Activated naive CD4-positive, alpha-beta T cell treated with anti-CD3 and anti-CD28 coated beads for 36 hours (primary cell): ENCODE measurements at places on chromosomes 16 and 17. TPM values are rescaled to one million over a fixed set of nuclear protein-coding genes. Genes with fewer than 3 reads are reported as not detected.

Gene SLFN11
- total RNA-seq: 46.4 TPM

- peak overlapping the region; percentile 75 for H3K4me3 ChIP-seq
- peaks cover 3% of the 10 kb centered on the region for H3K36me3 ChIP-seq
- peaks cover 40% of the 10 kb centered on the region for H3K27me3 ChIP-seq
- H3K4me1 ChIP-seq: peaks cover 10% of the 10 kb centered on the region
Measured at GRCh38 chr16:47142486-47142820, 1.3 kb downstream of the NETO2 start.

Gene DPEP1
- not detected for total RNA-seq

DNA sequence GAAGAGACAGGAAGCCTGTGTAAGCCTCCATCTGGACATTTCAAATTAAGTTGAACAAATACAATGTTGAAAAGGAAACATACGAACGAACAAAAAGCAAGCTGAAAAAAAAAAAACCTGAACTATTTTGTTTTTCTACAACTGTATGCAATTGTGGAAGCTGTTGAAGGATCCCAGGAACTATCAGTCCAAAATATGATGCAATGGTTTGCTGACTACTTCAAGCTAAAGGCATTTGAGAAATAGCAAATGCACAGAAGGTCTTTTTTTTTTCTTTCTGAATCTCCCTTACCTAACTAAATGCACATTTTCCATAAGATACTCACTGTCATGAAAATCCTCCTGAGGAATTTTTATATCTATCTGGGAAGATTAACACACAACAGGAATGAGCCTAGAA lies 40.2 kb downstream of the MAF start:
- no peak for DNase-seq
- no peaks in the 10 kb centered on the region for H3K36me3 ChIP-seq
- H3K4me3 ChIP-seq: no peak overlapping the region
- no peak overlapping the region for H3K27ac ChIP-seq
- no peaks in the 10 kb centered on the region for H3K4me1 ChIP-seq
- peaks cover 7% of the 10 kb centered on the region for H3K27me3 ChIP-seq

DNA sequence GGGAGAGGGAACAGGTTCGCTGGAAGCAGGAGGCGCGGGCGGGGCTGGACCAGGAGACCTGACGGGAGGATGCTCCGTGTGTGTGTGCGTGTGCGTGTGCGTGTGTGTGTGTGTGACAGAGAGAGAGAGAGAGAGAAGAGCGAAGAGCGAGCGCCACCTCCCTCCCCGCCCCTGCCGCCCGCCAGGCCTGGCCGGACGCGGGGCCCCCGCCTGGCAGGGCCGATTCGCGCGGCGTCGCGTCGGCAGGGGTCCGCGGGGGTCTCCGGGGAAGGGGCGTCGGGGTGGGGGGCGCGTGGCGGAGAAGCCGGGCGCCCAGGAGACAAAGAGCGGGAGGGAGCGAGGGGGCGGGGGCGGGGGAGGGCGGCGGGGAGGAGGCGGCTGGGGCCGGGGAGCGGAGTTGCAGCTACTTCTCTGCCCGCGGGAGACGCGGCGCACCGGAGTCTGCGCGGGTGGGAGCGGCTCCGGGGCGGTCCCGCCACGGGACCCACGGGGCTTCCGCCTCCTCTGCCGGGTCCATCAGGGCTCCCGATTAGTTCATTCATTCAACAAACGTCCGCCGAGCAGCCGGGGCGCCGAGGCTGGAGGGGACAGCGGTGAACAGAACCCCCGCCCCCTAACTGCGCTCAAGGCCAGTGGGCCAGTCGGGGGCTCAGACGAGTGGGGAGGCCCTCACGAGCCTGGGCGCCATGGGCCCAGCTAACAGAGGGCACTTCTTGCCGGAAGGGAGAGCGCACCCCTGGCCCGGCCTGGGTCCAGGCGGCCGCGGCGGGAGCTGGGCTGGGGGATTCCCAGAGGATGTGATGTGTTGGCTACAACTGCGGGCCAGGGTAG lies at the start of gene SAMD14:
SAMD14 (minus strand) TSS at position 433 of the 831 bp plus-strand sequence. CDS start 5,201 bp downstream, outside the sequence.
- peak; percentile 58 for DNase-seq
- peaks cover 9% of the 10 kb centered on the region for H3K36me3 ChIP-seq
- peaks cover 17% of the 10 kb centered on the region for H3K27me3 ChIP-seq
- H3K4me3 ChIP-seq: peak within 1 kb of the TSS; percentile 67

Gene CCL3
- total RNA-seq: 8.3 TPM

DNA sequence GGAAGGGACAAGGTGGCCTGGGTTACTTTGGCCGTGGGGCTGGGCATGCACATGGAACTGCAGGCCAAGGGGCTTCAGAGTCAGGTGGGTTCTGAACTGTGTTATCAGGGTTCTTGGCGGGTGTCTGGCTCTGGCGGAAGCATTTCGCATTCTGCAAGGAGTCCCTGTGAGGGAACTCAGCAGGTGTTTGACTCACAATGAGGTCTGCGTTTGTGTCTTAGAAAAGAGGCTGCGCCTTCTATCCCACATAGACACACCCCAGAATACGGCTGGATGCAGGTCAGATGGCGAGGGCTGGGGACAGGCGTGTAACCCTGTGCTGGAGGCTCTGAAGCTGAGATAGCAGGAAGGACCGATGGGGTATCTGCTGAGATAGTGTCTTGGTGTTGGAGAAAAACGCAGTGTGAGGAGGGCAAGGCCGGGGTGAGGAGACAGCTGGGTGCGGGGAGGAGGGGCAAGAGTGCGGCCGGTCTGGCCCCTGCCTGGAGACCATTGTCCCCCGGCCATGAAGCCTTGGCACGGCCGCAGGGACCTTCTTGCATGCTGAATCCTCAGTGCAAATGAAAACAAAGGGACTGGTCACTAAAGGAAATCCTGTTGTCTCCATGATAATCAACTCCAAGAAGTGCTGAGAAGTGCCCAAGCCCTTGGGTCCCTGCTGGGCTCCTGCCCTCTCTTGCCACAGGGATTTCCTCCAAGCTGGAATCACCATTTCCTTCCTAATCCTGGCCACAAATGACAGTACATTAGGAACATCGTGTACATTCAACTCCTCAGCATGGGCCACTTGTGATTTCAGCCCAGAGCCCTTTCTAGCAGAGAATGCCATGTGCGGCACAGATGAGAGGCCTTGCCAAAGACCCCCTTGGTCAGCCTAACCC lies 22.8 kb upstream of the MTSS2 start:
- no peaks in the 10 kb centered on the region for H3K4me1 ChIP-seq
- H3K4me3 ChIP-seq: no peak overlapping the region
- DNase-seq: no peak
- H3K36me3 ChIP-seq: no peaks in the 10 kb centered on the region

DNA sequence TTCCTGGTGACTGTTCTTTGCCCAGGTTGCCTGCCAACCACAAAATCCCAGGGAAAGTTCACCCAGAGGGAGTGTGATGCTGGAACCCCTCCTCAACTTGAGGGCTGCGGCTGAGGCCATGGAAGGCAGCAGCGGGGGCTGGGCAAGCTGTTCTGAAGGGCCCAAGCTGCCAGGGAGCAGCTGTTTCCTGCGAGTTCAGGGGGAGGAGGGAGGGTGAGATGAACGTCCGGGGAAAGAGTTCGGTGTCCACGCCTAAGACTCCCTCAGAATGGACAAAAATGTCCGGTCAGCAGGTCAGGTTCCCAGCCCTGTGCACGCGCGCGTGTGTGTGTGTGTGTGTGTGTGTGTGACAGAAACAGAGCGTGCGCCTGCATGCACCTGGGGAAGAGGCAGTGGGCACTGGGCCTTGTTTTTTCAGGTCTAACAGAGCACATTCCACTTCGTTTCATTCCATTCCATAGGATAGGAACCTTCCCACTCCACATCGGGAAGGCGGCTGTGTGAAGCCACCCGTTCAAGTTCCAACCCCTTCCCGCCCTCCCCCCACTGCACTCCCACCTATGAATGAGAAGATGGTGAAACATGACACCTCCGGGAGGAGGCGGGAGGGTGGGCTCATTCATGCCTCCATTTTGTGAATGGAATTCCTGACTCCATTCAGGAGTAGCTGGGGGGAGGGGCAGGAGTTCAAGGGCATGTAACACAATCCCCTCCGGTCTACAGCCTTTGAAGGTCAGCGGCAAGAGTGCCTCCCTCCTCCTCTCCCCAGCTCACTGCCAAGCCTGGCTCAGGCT lies 15.7 kb downstream of the ETV4 start:
- no peak overlapping the region for H3K4me3 ChIP-seq
- no peaks in the 10 kb centered on the region for H3K27me3 ChIP-seq
- H3K4me1 ChIP-seq: no peaks in the 10 kb centered on the region

Gene CLEC3A
- not detected for total RNA-seq

DNA sequence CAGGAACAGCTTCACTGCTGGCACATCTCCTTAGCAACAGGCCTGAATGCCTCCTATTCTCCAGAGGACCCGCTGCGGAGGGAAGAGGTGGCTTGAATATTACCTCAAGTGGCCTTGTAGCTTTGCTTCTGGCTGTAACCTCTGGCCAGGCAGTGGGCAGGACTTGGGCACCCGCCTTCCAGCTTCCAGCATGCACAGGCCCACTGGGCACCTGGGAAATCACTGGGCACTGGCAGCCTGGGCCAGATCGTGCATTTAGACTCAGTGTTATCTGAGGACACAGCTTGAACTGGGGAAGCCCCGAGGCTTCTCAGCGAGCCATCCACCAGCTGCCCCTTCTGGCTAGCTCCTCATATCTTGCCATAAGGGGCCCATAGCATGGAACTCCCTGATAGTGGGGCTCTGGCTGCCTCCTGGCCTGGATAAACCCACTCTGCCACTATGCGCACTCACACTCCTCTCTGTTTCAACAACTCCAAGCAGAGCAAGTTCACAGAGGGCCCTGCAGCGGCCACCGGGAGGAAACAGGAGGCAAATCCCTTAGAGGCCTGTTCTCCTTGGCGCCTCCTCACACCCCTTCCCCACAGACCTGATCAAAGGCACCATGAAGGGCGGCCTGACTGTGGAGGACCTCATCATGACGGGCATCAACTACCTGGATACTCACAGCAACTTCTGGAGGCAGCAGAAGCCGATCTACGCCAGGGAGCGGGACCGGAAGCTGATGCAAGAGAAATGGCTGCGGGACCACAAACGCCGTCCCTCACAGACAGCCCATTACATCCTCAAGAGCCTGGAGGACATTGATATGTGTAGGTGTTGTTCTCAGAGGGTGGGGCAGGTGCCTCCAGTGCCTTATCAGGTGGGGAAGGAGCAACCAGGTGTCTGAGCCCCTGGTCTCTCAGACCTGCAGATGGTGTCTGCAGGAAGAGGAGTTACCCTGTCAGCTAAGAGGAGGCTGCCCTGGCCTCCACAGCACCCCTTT lies 7.8 kb downstream of the ODAD4 start:
- no peak for DNase-seq
- no peak overlapping the region for H3K27ac ChIP-seq
- no peaks in the 10 kb centered on the region for H3K4me1 ChIP-seq

DNA sequence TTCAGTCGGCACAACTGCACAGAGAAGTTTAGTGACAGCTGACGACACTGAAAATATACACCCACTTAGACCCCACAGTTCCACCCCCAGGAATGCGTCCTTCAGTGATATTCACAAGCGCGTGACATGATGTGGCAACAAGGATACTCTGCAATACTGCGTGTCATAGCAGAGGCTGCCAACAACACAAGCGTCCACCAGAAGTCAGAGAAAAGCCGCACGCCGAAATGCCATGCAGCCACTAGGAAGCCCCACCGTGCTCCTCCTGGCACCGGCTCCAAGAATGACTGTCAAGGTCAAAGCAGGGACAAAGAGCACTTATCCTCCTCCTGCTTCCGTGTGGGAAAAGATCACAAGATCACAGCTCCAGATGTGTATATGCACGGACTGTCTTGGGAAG lies 3.5 kb downstream of the ATP2A3 start:
- H3K27me3 ChIP-seq: no peaks in the 10 kb centered on the region
- H3K4me1 ChIP-seq: peaks cover 70% of the 10 kb centered on the region
- peaks cover 7% of the 10 kb centered on the region for H3K36me3 ChIP-seq
- peak overlapping the region; percentile 30 for H3K27ac ChIP-seq
- no peak overlapping the region for H3K4me3 ChIP-seq
- DNase-seq: no peak

- no peaks in the 10 kb centered on the region for H3K36me3 ChIP-seq
- no peaks in the 10 kb centered on the region for H3K27me3 ChIP-seq
- H3K4me1 ChIP-seq: no peaks in the 10 kb centered on the region
- no peak for DNase-seq
- no peak overlapping the region for H3K27ac ChIP-seq
- no peak overlapping the region for H3K4me3 ChIP-seq
Measured at GRCh38 chr16:19783363-19784182, 65.5 kb downstream of the IQCK start.

GRCh38 chr16:62036802-62037135 lies 531 bp upstream of the CDH8 start:
- no peaks in the 10 kb centered on the region for H3K4me1 ChIP-seq
- peaks cover 2% of the 10 kb centered on the region for H3K36me3 ChIP-seq
- no peak for DNase-seq
- no peak overlapping the region for H3K27ac ChIP-seq

Gene SLC16A13
- 5.3 TPM for total RNA-seq

- no peak overlapping the region for H3K27ac ChIP-seq
- H3K4me1 ChIP-seq: peaks cover 19% of the 10 kb centered on the region
- peaks cover 43% of the 10 kb centered on the region for H3K36me3 ChIP-seq
- DNase-seq: no peak
- no peaks in the 10 kb centered on the region for H3K27me3 ChIP-seq
Measured at GRCh38 chr17:35138218-35138617, 3.9 kb downstream of the NLE1 start.

Gene RNF222
- 0.10 TPM for total RNA-seq

- H3K27ac ChIP-seq: no peak overlapping the region
- H3K36me3 ChIP-seq: peaks cover 28% of the 10 kb centered on the region
- H3K4me1 ChIP-seq: peaks cover 3% of the 10 kb centered on the region
- no peak overlapping the region for H3K4me3 ChIP-seq
- no peaks in the 10 kb centered on the region for H3K27me3 ChIP-seq
Measured at GRCh38 chr17:623121-623520, 91.5 kb downstream of the VPS53 start.

Gene MLLT6
- total RNA-seq: 177 TPM

Gene CX3CL1
- total RNA-seq: not detected

GRCh38 chr17:42563143-42563509 lies 1.2 kb downstream of the COASY start:
- peak overlapping the region; percentile 90 for H3K27ac ChIP-seq
- H3K4me3 ChIP-seq: peak overlapping the region; percentile 86
- no peaks in the 10 kb centered on the region for H3K27me3 ChIP-seq
- peaks cover 42% of the 10 kb centered on the region for H3K4me1 ChIP-seq

DNA sequence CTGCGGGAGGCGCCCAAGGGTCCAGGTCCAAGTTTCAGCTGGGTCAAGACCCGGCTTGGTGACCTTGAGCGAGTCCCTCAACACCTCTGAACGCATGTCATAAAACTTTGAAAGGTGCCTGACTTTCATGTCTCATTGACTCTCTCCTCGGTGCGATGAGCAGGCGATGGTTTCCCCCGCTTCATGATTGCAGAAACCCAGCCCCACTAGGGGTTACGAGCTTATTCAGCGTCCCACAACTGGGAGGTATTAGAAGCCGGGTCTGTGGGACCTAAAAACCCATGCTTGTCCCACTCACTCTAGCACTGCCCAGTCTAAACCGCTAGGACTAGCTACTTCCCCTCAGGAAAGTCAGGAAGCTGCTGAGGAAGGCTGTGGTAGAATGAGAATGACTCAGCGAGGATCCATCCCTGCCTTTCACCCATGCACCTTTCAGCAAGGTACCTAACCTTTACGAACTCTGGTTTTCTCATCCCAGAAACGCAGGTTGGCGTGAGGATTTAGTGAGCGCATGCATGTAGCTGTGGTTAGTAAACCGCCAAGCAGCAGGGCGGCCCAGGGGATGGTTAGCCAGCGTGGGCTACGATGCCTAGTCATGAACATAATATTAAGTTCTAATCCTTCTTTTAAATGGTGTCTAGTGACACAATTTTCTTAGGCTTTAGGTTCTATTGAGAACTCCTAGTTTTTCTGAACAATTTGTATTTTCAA lies 26.2 kb upstream of the RFFL start:
- H3K36me3 ChIP-seq: peaks cover under 1% of the 10 kb centered on the region
- peaks cover 48% of the 10 kb centered on the region for H3K4me1 ChIP-seq
- H3K27ac ChIP-seq: peak overlapping the region; percentile 96
- H3K4me3 ChIP-seq: peak overlapping the region; percentile 85
- peak; percentile 61 for DNase-seq

GRCh38 chr17:57665696-57666095 lies 79.4 kb downstream of the CCDC182 start:
- H3K4me1 ChIP-seq: peaks cover 12% of the 10 kb centered on the region
- H3K4me3 ChIP-seq: no peak overlapping the region
- H3K27ac ChIP-seq: peak overlapping the region; percentile 19
- DNase-seq: no peak
- no peaks in the 10 kb centered on the region for H3K27me3 ChIP-seq
